Smooth muscle cell of the pulmonary artery (primary cell): ENCODE measurements at places on chromosomes 3 and 15. TPM values are rescaled to one million over a fixed set of nuclear protein-coding genes. Genes with fewer than 3 reads are reported as not detected.

Gene CHRM5
- total RNA-seq, result 0.07 TPM in 1 of 2 replicates, not detected in the other

Gene TF
- 0.20 and 0.43 TPM in 2 replicates for total RNA-seq

Gene GPR27
- 0.13 and 0.26 TPM in 2 replicates for total RNA-seq

Gene ZNF80
- total RNA-seq, result not detected in 2 replicates

Gene SOX2
- total RNA-seq, result 0.63 TPM in 1 of 2 replicates, not detected in the other

Gene CHRNA7
- total RNA-seq, result 0.43 and 1.2 TPM in 2 replicates

Gene SPATA12
- 0.10 TPM in 1 of 2 replicates, not detected in the other for total RNA-seq

Gene STARD5
- 12.2 and 12.7 TPM in 2 replicates for total RNA-seq

Gene ILDR1
- total RNA-seq, result not detected in 2 replicates

Gene TMIE
- total RNA-seq, result 0.07 and 0.23 TPM in 2 replicates

Gene CYP11A1
- 0.26 and 0.50 TPM in 2 replicates for total RNA-seq

Gene CIB2
- 2.8 and 3.6 TPM in 2 replicates for total RNA-seq

Gene PLCD1
- 39.2 and 44.8 TPM in 2 replicates for total RNA-seq

Gene C3orf18
- 24.4 and 30.9 TPM in 2 replicates for total RNA-seq

Gene BNC1
- total RNA-seq, result 0.91 and 21.4 TPM in 2 replicates

Gene NOX5
- total RNA-seq, result 0.23 and 0.39 TPM in 2 replicates

Gene ARGFX
- not detected in 2 replicates for total RNA-seq

Gene RLBP1
- total RNA-seq, result not detected in 2 replicates

Gene MASP1
- 1.7 and 5.7 TPM in 2 replicates for total RNA-seq

Gene CEMIP
- total RNA-seq, result 360 and 994 TPM in 2 replicates

Gene MOBP
- not detected in 2 replicates for total RNA-seq

Gene ANKRD63
- not detected in 2 replicates for total RNA-seq

Gene ISG20
- 2.2 and 4.0 TPM in 2 replicates for total RNA-seq

Gene CELF6
- total RNA-seq, result 0.07 and 0.23 TPM in 2 replicates

Gene SLC12A1
- total RNA-seq, result not detected in 2 replicates

Gene AMOTL2
- 117 and 158 TPM in 2 replicates for total RNA-seq

Gene SPINK8
- total RNA-seq, result not detected in 2 replicates

Gene CALML4
- total RNA-seq, result 1.6 and 2.3 TPM in 2 replicates
